ENCODE measurements at places on chromosomes 2 and 18. TPM values are rescaled to one million over a fixed set of nuclear protein-coding genes. Genes with fewer than 3 reads are reported as not detected.

SLC38A11 gene
- polyA plus RNA-seq = 15.4 TPM

C18orf54 gene
- polyA plus RNA-seq = 12.8 TPM

RGPD3 gene
- polyA plus RNA-seq = 0.49 TPM

QPCT gene
- polyA plus RNA-seq = 14.3 TPM

CABLES1 gene
- 25.2 TPM for polyA plus RNA-seq

MATN3 gene
- polyA plus RNA-seq = 4.3 TPM

ABHD3 gene
- polyA plus RNA-seq = 19.6 TPM

RAMP1 gene
- polyA plus RNA-seq = 3.5 TPM

VAMP5 gene
- 42.6 TPM for polyA plus RNA-seq

GRCh38 chr2:224781400-224781799 is 65.2 kb upstream of the CCDC195 start:
- no peak for DNase-seq

- DNase-seq = no peak
These were observed 25.9 kb downstream of the HS6ST1 start for GRCh38 chr2:128292599-128293425.

DNA sequence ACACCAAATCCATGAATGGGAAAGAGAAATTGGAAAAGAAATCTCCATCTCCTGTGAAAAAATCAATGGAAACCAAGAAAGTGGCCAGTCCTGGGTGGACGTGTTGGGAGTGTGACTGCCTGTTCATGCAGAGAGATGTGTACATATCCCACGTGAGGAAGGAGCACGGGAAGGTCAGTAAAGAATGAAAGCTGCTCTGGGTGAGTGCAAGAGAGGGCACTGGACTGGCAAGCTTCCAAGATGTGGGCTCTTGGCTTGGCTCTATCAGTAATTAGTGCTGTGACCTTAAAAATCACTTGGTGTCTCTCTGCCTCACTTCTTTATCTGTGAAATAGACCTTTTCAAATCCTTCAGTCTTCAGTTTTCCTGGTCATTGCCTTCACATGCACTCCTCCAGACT is 89.0 kb downstream of the ZNF532 start:
- no peak for DNase-seq

DNA sequence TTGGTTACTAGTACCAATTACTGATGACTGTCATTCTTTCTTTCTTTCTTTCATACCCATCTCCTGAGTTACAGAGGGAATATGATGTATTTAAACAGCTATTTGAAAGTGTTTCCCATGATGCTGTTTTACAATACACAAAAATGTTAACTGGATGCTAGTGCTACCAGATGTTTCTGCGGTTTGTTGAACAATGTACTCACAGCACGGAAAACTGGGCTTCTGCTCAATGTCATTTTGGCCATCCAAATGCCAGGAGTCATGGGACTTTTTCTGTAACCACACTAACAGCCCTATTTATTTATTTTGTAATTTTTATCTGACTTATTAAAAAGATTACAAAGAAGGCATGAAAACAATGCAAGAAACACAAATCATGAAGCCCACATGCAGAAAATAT is 313.8 kb downstream of the RIT2 start:
- DNase-seq = no peak

GRCh38 chr2:69059731-69060290 is 46.8 kb downstream of the ANTXR1 start:
- DNase-seq = no peak

DNA sequence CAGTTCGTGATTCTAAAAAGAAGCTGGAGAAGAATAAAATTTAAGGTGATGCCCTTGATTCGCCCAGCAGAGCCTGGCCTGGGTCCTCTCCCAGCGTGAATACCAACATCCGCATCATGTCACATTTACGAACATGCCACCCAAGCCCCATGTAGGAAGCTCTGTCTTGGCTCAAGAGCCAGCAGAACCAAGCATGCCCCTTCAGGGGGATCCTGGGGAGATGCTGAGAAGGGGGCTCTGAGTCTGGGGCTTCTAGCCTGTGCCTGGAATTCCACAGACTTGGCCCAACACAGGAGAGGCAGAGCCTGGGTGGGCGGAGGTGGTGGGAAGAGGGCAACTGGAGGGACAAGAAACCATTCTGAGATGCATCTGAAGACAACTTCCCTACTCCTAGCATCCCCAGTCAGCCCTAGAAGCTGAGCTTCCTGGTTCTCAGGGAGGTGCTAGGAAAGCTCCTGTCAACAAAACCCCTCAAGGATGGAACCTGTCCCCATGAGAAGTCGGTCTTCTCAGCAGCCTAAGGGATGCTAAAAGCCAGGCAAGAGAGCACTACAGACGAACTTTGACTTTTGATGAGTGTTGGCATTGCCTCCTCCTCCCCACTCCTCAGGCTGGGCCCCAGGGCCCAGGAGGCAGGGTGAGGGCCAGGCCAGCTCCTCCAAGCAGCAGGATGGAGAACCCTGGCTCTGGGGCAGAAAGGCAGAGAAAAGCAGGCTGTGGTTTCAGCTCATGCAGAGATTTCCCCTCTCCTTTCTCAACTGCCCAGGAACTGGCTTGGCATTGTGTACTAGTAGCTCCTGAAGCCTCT is 57.9 kb downstream of the POLR1A start:
- DNase-seq = no peak

DNA sequence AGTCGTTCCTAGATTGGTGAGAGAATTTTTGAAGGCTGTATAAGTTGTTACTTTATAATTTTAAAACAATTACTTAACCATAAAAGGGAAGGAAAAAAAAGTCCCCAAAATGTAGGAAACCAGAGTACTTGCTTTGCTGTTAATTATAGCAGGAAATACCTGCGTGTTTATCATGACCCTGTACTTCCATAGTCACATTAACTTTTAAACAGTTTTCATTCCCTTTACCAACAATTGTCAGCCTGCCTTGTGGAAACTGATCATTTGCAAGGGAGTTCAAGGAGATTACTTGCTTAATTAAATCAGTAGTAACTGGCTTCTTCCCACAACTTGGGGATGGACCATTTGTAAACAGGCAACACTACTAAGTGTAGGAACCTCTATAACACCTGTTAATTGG is 6.4 kb upstream of the ITPRID2 start:
- DNase-seq = no peak

- DNase-seq = no peak
These were observed 184.3 kb upstream of the MAP2 start for GRCh38 chr2:209239585-209239938.

GRCh38 chr2:86309966-86310365 is 27.5 kb downstream of the REEP1 start:
- no peak for DNase-seq

GRCh38 chr18:79507076-79507545 is 111.4 kb downstream of the NFATC1 start:
- no peak for DNase-seq

DNA sequence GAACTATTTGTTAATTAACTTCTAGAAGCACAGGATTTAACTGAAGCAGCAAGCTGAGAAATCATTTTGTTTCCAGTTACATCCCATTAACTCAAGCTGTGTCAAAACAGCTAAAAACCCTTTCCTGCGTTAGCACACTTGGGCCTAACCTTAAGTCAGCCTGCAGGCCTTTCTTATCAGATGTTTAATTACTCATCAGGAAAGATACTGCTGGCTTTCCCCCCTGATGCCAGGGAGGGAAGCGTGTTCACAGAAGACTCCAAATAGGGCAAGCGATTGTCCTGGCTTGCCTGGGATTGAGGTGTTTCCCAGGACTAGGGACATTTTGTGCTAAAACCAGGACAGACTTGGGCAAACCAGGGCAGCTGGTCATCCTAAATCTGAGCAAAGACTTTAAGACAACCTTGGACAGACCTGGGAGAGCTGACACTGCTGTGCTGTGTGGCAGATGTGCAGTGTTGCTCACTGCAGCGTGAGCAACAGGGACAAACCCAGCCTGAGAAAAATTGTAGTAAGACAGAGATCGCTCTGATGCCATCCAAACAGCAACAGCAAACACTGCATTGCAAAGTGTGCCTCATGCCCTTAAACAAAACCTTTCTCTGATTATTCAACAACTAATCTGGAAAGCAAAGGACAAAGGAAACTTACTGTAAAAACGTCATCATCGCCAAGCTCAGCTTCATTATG is 100.9 kb downstream of the SPRED2 start:
- no peak for DNase-seq

DNA sequence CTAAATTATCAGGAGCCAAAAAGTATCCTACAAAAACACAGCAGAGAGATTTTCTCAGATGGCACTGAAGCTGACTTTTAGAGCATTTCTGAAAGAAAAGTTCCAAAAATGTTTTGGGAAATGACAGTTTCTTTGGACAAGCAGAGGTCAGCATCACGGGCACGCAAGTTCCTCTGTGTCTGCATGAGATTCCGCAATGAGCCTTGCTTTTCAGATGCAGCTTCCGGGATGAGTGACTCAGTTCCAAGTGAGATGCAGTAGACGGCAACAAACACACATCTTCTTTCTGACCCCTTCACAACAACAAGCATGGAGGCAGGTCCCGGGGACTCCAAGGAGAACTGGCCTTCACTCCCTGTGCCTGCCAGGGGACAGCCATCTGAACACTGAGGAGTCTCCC is 76.6 kb downstream of the EIPR1 start:
- no peak for DNase-seq

DNA sequence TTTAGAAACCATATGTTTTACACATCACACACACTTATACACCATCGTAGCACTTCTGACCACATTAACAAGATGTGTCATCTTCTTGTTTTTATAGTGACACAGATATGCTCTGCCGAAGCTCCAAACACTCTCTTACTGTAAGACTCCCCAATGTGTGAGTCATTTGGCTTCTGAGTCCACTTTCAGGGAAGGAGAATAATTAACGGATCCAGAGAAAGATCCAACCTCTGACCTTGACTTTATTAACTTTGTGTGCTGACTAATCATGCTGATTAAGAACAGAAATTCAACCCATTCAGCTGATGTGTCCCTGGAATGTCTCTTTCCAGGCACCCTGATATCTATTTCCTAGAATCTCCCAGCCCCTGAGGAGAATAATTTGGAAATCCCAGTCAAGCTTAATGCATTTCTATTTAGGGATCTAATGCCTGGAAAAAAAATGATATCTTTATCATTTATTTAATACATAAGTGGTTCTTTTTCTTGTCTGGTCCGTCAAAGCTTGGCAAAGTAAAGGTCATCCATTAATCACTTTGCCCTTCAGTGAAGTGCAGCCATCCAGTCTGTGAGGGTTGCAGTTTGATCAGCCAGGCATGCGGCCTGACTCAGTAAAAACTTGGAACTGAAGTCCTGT is 615.8 kb upstream of the SYT4 start:
- DNase-seq = no peak

DNA sequence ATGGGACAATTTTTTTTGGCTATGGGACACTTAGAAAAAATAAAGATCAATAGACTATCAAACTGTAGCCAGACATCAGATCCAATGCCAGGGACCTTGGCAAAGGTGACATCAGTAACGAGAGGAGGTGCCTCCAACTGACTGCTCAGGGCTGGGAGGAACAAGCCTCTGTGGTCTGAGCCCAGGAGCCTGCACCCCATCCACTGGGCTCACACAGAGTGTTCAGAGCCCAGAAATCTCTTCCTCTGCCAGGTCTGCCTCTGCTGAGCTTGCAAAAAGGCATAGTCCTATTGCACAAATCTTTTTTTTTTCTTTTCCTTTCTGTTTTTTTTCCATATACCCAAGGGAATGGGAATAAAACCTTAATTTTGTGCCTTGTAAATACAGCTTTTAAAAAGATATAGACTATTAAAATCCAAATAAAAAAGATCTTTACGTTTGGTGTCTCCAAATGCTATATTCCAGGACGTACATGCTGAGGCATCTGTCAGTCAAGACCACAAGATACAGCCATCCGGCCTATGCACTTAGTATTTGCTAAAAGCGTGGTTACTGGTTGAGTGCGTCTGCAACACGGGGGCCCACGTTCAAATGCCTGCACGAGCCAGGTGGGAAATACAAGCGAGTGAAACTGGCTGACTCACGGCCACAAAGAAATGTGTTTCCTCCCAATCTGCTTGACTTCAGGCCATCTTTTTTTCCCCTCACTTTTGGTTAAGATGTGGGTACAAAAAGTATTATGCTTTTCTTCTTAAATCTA is 7.8 kb upstream of the ARHGAP25 start:
- DNase-seq = no peak

DNA sequence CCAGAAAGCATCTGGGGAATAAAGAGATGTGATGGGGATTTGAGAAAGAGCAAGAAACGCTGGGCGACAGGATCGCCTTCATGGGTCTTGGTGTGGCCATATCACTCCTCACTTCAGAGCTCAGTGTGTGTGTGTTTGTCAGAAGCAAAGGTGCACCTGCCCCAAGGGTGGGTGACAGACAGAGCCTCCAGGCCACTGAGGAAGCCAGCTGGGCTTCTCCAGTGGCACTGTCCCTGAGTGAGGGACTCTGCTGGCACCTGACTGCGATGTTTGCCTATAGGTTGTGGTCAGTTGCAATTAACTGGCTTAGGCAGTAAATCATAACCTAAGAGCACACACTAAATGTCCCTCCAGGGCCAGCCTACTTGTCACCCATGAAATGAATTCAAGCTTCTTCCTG is 23.5 kb upstream of the GNAL start:
- no peak for DNase-seq

- DNase-seq = no peak
These were observed 1866.9 kb upstream of the PIK3C3 start for GRCh38 chr18:40088130-40088529.

DNA sequence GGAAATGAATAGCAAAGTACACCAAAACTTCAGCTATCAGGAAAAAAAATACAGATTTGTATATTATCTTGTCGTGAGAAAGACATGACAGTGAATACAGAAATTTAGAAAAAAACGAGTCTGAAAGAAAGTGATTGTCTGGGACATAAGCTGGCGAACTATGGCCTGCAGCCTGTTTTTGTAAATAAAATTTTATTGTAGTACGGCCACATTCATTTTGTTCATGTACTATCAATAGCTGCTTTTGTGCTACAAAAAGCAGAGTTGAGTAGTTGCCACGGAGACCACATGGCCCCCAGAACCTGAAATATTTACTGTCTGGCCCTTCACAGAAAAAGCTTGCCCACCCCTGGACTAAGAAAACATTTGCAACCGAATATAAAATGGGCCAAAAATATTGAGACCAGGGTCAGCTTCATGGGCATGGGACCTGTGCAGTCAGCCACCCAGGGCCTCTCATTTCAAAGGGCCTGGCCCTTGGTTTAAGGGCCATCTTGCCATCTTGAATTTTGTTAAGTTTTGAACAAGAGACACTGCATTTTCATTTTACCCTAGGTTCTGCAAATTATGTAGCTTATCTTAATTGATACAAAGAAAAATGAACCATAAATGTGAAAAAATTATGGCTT is 17.9 kb downstream of the ANTXR1 start:
- DNase-seq = no peak

GRCh38 chr18:7301094-7301493 is 70.2 kb downstream of the LRRC30 start:
- DNase-seq = no peak

DNA sequence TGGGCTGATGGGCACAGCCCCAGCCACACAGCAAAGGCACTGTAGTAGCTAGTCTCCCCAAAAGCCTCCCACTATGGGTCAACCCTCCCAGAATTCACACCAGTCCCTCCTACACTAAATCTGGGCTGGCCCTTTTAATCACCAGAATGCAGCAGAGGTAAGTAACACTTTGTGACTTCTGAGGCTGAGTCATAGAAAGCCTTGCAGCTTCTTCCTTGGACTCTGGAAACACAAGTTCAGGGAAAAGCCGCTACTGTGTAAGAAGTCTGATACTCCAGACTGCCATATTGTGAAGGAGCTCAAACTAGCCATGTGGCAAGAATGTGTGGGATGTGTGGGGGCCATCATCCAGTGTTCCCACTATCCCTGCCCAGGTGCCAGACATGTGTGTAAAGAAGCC is 19.0 kb upstream of the SIX2 start:
- DNase-seq = no peak

GRCh38 chr18:51251625-51252024 is 54.1 kb upstream of the MEX3C start:
- no peak for DNase-seq

- no peak for DNase-seq
These were observed 391 bp downstream of the ZNF385B start for GRCh38 chr2:179861027-179861415.

All from renal cortex interstitium (tissue), 15 donors.